AG10803 (cell line): ENCODE measurements at places on chromosomes 5 and 9.

DNA sequence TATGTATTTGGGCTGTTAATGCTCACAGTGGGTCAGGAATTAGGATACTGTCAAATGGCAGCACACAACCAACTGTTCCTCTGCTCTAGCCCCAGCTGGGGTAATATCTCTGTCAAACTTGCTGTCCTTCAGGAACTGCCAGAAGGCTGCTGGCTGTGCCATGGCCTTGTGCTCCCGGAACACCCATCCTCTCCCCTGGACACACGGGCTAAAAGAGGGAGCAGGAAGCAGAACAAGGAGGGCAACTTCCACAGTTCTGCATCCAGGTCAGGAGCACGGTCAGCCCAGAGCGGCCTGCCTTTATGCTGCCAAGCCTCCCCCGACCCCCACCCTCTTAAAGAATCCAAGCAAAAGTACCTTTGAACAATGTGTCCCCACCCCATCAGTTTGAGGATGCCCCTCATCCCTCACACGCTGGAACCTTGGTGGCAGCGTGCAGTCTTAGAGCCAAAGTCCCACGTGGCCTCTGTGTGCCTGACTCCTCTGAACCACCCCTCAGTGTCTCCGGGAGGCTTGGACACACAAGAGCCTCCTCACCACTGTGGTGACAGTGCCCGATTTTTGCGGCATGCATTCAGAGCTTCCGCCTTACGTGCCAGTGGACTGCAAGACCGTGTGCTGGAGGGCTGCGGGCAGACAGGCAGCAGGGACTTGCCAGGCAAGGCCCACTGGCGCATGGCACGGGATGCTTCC is 60.8 kb downstream of the PSMB7 start:
- DNase-seq: no peak

GRCh38 chr9:107749787-107750444 is 260.3 kb upstream of the KLF4 start:
- peak; percentile 96 for DNase-seq

DNA sequence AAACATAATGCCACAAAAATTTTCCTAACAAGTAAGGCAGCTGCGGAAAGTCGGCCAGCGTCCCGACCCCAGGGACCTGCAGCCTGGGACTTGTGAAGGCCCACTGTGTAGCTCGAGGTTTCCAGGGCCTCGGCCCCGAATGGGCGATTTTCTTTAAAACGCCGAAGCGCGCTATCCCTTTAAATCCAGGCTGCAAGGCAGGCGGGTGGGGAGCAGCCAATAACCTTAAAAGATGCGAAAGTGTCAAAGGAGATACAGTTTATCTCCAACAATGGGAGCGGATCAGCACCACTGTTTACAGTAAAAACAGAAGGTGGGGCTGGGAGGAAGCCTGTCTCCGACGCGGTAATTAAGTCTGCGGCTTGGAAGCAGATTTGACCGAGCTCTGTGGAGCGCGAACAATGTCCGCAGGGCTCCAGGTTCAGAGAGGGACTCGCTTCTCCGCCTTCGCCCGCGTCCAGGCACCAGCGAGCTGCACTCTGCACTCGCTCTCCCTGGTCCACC is 1.7 kb upstream of the ZSWIM6 start:
- DNase-seq: peak; percentile 54

- DNase-seq: no peak
Observed at GRCh38 chr5:180640611-180640860, 8.9 kb downstream of the FLT4 start.

GRCh38 chr5:137498301-137498735 is 808 bp downstream of the SPOCK1 start:
- DNase-seq: no peak

- DNase-seq: peak; percentile 23
Observed at GRCh38 chr5:146466521-146467349, 19.6 kb downstream of the TCERG1 start.

- DNase-seq: peak; percentile 56
Observed at GRCh38 chr5:43121913-43122484, 1.3 kb downstream of the ZNF131 start.

DNA sequence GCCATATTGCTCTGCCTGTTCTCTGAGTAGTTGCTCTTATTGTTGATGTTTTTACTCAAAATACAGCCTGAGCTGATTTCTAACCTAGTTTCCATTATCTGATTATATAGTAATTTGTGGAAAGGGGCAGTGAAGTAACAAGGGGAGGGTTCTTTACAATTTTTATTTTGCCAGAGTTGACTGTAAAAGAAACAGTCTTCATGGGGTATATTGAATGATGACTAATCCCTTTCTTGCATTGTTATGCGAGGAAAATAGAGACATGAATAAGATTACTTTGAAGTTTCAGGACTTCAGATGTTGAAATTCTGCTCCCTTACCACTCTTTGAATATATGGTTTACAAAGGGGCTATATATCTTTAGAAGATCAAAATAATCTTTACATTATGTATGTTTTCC is 9.1 kb upstream of the LRRC70 start:
- no peak for DNase-seq

GRCh38 chr5:176806137-176806536 is 4.2 kb upstream of the UNC5A start:
- DNase-seq: no peak

- no peak for DNase-seq
Observed at GRCh38 chr5:132431632-132432031, 58.9 kb downstream of the IRF1 start.

DNA sequence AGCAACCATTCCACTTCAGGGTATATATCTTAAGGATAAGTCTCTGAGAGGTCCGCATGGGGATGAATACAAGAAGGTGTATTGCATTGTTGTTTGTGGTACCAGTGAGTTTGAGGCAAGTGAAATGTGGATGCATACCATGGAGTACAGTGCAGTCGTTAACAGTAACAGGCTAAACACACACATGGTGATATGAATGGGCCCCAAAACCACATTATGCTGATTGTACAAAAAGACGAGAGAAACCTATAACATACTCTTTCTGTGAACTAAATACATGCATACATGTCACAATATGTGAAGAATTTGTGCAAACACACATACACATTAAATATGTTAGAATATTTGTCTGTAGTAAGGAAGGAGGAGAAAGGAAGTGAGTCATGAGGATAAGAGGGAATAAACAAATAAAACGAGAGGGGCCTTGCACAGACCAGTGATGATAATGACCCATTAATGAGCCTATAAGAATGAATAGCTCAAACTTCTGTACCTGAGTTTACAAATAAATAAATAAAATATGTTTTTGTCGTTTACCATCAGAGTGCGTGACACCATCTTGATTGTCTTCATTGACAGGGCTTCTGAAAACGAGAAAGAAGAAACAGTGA is 66.5 kb upstream of the RICTOR start:
- DNase-seq: no peak

DNA sequence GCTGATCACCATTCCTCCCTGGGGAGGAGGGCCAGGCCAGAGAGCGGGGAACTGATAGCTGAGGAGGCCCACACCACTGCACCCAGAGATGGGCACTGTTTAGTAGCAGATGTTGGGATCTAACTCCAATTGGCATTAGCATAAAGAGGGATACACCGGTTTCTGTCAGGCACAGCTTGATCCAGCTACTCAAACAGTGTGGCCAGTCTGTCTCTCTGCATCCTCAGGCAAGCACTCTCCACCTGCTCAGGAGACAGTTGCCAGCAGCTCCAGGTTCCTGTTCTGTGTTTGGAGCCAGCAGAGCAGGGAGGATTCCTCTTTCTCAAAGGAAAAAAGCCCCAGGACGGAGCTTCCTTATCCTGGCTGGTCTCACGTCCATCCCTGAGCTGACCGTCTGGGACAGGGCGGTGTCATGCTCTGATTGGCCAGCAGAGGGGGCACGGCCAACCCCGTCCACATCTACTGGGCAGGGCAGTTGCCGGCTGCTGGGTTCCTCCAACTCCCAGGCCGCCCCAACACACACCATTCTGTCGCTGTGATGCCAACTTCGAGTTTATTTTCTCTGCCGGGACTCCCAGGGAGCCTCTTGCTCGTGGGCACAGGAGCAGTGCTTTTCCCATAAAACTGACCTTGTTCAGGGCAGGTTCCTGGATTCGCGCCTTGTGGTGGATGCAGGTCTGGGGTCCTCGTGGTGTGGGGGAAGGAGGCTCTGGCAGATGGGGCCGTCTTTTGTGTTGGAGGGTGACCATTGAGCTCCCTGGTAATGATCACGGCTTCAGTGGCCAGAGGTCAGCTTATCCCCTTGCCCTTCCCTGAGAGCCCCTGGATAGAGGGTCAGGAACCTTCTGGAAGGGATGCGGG is 47.9 kb downstream of the COL5A1 start:
- DNase-seq: peak; percentile 61

DNA sequence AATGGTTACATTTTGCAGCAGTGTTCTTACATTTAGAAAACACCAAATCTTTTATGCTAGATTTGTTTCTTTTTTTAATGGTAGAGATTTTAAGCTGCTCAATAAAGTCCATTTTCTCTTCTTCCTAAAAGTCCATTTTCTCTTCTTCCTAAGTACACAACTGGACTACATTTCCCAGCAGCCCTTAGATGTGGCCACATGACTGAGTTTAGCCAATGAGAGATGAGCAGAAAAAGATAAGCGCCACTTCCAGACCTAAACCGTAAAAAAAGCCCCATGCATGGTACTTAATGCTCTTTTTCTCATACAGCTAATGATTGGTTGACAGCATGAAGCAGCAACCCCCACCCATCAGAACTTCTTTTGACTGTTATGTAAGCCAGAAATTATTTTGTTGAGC is 206.7 kb downstream of the FAM114A2 start:
- peak; percentile 28 for DNase-seq

DNA sequence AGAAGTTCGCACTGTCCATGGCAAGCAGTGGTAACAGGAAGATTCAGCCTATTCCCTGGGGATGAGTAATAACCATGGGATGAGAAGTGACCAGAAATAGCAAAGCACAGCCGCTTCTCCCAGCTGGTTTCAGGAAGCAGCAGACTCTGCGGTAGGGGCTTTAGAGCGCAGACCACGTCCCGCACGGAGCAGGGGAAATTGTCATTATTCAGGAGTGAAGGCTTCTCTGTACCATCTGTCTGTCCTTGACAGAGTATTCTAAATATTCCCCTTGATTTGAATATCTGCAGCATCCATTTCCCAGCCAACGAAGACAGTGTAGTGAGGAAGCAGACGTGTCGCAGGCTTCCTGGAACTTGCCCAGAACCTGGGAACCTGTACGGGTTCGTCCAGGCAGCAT is 159.6 kb downstream of the NXNL2 start:
- DNase-seq: peak; percentile 49

DNA sequence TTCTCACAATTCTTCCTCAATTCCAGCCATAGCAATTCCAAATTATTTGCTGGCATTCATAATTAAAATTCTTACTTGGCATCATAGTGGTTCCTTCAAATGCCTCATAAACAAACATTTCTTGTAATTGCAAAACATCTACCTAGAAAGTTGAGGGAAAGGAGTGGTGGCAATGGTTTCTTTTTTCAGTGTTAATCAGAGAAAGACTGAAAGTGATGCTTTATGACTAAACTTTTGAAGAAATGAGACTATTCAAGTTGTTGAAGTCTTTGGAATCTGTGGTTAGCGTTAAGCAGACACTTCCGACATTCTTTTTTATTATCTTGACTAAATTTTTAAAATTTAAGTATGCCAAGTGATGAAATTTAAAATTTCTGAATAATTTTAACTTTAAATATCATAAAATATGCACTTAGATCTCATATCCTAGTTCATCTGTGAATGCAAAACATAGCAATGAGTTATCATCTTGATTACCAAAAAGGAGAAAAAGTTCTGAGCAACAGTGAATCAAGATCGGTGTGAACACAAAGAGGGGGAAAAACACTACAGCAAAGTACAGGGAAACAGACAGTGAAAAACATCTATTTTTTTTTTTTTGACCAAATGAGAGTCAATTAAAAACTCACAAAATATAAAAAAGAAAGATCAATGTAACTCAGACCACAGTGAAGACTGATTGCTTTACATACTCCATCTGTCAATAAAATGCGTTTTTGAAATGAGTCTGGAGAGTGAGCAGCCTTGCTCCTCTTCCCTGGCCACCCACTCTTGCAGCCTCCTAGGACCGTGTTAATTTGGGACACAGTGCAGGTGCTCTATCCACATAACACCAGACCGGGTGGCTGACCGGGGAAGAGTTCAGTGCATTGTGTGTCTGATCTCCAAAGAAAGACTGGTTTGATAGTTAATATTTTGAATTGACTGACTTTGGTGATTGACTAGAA is 20.6 kb upstream of the IL7R start:
- no peak for DNase-seq

DNA sequence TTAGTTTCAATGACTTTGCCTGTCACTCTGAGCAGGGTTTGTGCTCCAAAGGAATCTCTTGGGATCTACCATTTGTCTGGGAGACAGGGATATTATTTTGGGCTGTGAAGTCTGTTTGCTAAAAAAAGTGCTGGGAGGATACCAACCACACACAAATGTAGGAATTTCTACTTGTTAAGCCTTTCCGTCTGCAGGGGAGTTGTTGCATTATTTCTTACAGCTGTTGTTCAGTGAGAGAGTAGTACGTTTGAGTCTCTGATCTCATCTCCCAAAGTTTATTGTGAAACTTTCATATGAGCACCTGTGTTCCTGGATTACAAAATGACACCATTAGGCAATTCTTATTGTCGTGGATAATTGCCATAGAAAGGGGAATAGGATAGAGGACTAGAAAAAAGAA is 78.3 kb upstream of the SEMA6A start:
- no peak for DNase-seq

DNA sequence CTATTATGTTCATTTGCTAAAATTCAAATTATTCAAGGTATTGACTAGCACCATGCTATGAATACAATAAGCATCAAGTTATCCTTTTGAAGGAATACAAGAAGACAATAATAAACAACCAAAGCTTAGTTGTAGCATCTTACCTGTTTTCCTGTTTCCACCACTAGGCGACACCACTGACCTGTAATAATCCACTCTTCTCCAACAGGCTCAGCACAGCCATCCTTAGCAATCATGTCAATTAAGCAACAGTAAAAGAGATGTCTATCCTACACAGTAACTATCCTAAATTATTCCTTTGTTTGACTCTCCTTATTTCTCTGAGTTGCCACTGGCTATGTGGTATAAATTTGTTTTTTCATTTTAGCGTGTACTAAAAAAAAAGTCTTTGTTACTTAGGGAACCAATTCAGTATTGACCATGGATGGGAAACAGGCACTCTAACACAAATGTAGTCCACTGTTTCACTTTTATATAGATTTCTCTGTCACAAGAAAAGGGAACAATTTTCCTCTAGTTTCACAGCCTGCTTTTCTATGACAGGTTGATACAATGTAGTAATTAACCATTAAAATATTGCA is 46.2 kb downstream of the PCA3 start:
- peak; percentile 70 for DNase-seq

DNA sequence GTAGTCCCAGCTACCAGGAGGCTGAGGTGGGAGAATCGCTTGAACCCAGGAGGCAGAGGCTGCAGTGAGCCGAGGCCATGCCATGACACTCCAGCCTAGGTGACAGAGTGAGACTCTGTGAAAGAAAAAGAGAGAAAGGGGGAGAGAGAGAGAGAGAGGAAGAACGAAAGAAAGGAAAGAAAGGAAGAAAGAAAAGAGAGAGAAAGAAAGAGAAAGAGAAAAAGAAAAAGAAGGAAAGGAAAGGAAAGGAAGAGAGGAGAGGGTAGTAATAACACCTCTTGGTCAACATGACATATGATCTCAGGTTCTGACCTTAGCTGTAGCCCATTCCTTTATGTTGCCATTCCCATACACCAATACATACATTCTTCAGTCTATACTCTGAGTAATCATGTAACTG is 14.1 kb downstream of the FBXW11 start:
- no peak for DNase-seq

- no peak for DNase-seq
Observed at GRCh38 chr5:141637123-141637766, 448 bp downstream of the RELL2 start.

- peak; percentile 13 for DNase-seq
Observed at GRCh38 chr5:163867324-163867723, 361.9 kb downstream of the MAT2B start.

GRCh38 chr9:19934301-19934871 is 145.5 kb upstream of the SLC24A2 start:
- DNase-seq: peak; percentile 9
